ENCODE measurements at places on chromosomes 4 and X.

GRCh38 chrX:114611018-114611619 is 27.2 kb downstream of the HTR2C start:
- peak; percentile 10 for DNase-seq

DNA sequence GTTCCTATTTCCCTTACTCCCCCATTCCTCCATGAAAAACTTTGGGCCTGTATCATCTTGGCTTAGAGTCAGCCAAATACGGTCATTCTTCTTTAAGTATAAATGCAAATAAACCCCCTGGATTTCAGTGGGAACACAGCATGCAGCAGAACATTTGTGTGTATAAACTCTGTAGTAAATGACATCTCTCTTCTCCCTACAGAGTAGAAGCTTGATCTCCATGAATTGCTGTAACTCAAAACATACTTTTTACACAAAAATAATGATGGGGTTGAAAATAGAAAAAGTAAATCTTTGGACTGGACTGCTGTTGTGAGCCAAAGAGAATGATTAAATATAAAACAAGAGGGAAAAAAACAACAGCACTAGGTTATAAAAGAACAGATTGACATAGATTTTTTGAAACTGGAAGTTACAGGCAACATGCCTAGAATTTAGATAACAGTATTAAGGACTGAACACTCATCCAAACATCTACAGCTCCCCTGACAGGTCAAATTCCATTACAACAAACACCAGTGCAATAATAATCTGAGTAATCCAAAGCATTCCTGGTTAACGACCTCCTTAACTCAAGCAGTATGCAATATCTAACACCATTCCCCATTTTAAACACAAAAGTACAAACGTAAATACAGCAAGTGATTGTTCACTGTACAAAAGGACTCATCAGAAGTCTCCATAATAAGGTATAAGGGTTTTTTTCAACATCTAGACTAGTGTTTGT is 30.7 kb downstream of the TSPAN5 start:
- no peak for DNase-seq

DNA sequence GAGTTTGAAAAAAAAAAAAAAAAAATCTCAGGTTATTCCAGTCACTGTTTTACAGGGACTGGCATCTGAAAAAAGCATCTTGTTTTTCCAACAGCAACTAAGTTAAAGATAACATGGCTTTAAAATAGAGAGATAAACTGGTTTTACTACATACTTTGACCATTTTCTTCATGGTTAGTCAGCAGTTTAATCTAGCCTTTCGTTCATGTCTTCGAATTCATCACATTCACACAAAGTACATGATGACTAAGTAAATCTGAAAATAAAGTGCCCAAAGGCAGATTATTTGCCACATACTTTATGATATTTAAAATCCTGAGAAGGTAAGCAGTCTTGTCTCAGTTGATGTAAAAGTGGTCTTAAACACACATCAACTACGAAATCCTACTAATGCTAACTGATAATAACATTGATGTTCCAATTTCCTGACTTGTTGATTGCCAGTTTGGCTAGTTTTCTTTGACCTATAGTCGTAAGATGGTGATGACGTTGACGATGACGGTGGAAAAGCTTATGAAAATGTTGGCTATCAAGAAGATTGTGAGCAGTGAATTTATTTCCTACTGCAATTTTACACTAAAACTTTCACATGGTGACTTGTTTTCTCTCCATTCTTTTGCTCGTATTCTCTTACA is 540.5 kb upstream of the BOD1L1 start:
- no peak for DNase-seq

GRCh38 chrX:19127649-19128168 is 5.4 kb upstream of the ADGRG2 start:
- no peak for DNase-seq

DNA sequence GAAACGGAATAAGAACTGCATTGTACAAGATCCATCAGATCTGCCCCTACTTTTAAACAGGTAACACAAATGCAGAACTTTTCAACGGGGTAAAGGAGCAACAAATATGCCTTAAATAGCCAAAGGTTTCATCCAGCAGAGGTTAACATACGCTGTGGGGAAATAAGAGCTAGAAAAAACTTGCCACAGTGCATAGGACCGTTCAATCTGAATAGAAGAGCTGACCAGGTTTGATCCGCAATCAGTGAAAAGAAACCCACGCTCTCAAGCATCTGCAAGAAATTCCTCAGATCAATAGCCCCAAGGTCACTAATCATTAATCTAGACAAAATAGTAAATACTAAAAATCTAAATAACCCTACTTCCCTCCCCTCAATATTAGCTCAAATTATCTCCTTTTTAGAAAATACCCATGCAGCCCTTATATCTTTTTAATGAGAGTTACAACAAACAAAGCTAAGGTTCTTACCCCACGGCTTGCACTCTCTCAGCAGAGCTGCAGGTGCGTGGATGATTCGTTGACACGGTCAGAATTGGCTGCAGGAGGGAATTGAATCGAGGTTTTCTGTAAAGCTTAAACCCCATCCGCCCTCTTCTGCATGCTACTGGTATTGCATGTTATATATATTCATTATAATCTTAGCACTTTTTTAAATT is at the start of gene TLR10:
TLR10 (minus strand) TSS at position 539 of the 657 bp plus-strand sequence. CDS start 7,400 bp downstream, outside the sequence.
- no peak for DNase-seq

GRCh38 chr4:41969671-41970070 is 11.9 kb upstream of the DCAF4L1 start:
- no peak for DNase-seq

DNA sequence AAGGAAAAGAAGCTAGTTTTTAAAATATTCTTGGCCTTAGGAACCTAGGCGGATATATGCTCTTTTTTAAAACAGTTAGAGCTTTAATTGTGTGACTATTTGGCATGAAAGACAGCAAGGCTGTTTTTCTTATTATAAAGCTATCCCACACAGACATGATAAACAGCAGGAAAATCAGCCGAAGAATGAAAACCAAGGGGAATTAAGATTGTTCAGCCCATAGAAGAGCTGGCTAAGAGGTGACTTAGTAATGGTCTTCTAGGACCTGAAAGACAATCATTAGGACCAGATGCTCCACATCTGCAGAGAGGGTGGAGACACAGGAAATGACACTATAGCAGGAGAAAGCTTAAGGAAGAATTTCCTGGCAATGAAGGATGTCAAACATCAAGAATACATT is 171.4 kb upstream of the NRK start:
- DNase-seq = no peak

GRCh38 chrX:118847676-118848075 is 24.1 kb downstream of the ZCCHC12 start:
- DNase-seq = peak; percentile 55

- no peak for DNase-seq
Observed at GRCh38 chr4:20506827-20507226, 193.4 kb upstream of the PACRGL start.

DNA sequence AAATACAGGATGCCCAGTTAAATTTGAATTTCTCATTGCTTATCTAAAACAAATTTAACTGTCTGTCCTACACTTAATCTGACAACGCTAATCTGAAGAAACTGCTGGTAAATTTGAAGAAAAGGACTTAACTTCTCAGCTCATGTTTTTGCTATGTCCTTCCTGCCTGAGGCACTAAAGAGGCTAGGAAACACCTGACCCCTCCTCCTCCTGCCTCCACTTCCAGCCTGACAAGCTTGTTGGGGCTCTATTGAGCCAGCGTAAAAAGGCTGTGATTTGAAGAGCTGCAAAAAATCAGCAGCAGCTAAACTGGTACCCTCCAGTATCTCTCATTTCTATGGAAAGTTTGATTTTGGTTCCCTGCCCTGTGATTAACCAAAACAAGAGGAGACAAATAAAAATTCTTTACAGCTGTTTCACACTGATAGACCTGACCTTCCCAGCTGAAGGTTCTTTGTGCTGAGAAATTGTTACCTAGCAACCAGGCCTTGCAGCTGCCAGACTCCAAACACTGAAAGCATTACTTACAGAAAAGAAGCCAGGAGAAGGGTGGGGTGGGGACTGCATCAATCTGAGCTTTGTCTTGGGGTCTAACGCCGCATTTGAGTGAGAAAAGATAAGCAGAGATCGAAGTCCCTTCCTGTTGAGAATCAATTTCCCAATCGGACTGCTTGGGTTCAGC is 35.0 kb downstream of the DCX start:
- no peak for DNase-seq

DNA sequence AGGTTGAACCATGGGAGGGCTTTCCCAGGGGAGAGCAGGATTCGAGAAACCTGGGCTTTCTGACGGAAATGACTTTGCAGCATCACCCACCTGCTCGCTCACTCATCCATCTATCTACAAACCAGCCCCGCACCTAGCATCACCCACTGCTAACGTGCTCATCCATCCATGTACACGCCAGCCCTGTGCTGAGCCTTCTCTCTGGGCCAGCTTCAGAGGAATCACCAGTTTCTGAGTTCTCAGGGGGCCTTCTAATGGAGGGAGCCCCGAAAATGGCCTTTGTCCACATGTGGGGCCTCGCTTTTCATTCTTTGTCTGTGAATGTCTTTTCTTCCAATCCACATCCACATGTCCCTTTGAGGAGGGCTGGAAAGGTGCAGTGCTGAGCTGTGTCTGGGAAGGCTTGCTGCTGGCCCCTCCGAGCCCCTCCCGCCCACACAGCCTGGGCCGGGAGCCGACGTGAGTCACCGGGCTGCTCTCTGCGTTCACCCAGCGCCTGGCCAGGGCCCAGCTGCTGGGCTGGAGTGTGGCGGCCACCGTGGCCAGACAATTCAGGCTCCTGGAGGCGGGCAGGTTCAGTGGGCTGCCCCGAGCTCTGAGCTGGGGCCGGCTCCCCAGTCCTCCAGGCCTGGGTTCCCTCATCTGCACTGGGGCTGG is 14.7 kb downstream of the SORCS2 start:
- DNase-seq = no peak

- DNase-seq = no peak
Observed at GRCh38 chr4:1792832-1793495, at the start of gene FGFR3. Gene FGFR3 (plus strand): TSS chr4:1793293. CDS start chr4:1793935, 642 bp downstream.

Data from stimulated activated naive CD4-positive, alpha-beta T cell (primary cell).